Stimulated activated CD4-positive, alpha-beta T cell treated with anti-CD3 and anti-CD28 coated beads, Interleukin-1b, Interleukin-23, amount 100 ng/mL, for 24 hours (primary cell): ENCODE measurements at places on chromosomes 13 and 19.

- DNase-seq, result no peak
Observed at GRCh38 chr19:5850189-5850588, 1.1 kb downstream of the FUT3 start.

- peak; percentile 77 for DNase-seq
Observed at GRCh38 chr19:14006766-14007562, 844 bp upstream of the RFX1 start.

DNA sequence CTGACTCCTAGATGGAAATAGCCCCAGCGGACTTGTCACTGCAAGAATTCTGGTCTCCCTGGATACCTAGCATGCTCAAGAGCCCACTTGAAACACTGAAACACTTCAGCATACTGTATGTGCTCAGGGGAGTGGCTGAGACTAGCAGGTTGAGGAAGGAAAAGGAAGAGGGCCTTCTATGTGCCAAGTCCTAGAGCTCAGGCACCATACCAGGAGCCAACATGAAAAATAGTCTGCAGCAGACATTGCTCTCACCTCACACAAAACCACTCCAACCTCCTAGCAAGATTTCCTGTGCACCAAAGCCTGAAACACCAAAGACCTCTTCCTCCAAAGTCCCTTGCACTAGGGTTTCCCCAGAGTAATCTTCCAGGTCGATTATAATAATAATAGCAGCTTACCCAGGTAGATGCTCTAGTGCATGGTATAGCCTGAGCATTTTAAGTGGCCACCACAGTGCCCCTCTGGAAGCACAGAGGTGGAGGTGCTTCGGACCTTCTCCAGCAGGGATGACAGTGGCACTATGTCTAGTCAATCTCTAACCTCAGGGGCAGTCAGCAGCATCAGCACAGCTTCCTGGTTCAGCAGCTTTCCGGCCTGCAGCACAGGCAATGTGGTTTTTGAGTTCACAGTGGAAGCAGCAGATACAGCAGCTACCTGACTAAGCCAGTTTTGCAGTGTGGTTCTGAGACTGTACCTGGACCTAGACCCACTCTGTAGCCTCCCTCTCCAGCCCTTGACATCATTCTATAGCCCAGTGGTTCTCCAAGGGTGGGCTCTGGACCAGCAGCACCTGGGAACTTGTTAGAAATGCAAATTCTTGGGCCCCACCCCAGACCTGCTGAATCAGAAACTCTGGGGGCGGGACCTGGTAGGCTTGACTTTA is 45.6 kb upstream of the UBE2L5 start:
- no peak for DNase-seq

GRCh38 chr19:944663-945241 is 18.9 kb downstream of the ARID3A start:
- no peak for DNase-seq

DNA sequence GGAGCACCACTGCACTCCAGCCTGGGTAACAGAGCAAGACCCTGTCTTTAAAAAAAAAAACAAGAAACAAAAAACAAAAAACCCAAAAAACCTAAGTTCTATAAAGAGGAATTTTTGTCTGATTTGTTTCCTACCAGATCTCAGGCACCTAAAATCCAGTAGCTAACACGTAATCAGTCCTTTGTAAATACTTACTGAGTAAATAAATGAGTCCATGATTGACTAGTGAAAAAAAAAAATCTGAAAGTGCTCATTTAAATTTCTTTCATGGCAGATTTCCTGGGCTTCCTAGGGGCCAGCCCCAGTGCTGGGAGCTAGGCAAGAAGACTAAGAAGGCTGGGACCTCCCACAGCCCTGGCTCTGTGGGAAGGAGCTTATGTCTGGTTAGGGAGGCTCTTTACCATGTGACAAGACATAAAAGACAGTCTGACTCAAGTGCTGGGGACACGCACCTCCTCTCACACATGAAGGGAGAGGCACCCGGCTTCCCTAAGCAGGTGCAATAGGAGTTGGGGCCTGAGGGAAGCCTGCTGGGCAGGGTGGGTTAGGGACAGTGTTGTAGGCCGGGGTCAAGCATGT is 22.5 kb downstream of the LIG1 start:
- DNase-seq, result no peak

DNA sequence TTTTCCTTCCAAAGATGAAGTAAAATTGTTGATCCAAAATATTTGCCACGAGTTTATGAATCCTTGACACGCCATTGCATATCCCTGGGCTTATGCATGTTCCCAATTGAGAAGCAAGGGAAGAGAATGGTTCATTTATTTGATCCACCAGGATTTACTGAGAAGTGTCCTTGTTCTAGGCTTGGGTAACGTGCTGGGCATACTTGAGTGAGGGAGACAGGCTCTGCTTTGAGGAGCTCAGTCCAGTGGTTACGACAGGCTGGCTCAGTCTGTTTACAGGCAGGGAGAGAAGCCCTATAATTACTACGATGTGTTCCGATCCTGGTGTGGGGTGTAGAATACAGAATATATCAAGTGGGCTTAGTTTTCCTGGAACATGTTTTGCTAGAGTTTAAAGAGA is 6.3 kb upstream of the PNMA8C start:
- DNase-seq, result no peak

DNA sequence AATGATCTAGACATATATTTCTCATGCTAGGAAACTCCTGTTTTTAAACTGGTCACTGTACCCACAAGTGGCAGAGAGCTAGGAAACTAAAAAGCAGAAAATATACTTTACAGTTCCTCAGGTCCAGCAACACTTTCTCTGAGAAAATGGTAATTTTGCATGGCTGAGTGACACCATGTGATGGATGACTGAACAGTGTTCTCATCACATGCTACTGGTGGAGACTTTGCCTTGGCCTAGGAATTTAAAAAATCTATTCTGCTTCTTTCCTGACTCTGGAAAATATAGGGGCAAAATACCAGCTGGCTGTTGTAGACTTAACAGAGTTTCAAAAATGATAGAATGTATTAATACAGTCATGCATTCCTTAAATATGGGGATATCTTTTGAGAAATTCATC is 50.0 kb downstream of the LATS2 start:
- no peak for DNase-seq

DNA sequence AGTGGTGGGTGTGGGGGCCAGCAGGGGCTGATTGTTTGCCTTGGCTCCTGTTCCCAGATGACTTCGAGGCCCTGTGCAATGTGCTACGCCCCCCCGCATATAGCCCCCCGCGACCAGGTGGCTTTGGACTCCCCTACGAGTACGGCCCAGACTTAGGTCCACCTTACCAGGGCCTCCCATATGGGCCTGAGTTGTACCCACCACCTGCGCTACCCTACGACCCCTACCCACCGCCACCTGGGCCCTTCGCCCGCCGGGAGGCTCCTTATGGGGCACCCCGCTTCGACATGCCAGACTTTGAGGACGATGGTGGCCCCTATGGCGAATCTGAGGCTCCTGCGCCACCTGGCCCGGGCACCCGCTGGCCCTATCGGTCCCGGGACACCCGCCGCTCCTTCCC is 25.7 kb downstream of the LTBP4 start:
- no peak for DNase-seq

DNA sequence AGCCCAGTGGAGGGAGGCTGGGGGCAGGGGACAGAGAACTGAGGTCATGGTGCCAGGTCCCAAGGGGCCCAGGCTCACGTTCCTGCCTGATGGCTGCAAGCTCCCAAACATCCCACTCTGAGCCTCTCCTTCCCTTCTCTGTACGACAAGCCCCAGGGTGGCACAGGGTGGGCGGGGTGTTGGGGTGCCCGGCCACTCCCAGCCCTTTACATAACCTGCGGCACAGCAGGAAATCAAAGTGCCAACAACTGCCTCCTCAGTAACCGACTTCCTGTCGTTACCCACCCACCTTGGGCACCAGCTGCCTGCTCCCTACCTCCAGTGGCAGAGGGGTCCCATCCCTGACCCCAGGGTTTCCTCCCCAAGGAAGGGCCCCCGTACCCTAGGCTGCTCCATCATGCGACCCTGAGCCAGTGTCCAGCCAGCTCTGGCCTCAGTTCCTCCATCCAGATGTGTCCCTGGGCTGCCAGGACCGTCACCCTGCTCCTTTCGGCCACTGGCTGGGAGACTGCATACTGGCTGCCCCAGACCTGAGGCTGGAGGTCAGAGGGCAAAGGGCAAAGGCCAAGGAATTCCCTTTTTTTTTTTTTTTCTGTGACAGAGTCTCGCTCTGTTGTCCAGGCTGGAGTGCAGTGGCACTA is 27.7 kb upstream of the NFIC start:
- no peak for DNase-seq

- no peak for DNase-seq
Observed at GRCh38 chr19:58328999-58329398, 2.2 kb downstream of the ZSCAN22 start.

DNA sequence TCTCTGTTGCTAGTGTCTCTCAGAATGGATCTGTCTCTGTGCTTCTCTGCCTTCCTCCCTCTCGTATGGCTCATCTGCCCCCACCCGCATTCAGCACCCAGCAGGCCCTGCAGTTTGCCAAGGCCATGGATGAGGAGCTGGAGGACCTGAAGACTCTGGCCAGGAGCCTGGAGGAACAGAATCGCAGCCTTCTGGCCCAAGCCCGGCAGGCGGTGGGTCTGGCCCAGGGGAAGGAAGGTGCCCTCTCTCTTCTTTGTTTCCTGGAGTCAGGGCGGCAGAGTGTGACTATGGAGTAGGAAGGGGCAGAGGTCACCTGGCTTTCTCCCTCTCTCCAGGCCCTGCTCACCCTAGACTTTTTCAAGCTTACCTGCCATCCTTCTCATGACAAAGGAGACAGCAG is 10.9 kb downstream of the KASH5 start:
- no peak for DNase-seq

GRCh38 chr19:29308977-29309590 is 96.1 kb upstream of the UQCRFS1 start:
- DNase-seq, result no peak

GRCh38 chr19:56117376-56117884 is 3.7 kb downstream of the ZNF787 start:
- DNase-seq, result no peak

DNA sequence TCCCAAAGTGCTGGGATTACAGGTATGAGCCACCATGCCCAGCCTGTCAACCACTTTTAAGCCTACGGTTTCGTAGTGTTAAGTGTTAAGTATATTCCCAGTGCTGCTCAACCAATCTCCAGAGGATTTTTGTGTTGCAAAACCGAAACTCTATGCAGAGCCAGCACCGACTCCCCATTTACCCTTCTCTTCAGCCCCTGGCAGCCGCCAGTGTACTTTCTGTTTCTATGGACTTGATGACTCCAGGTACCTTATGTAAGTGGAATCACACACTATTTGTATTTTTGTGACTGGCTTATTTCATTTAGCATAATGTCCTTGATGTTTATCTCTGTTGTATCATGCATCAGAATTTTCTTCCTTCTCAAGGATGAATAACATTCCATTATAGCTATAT is 1.1 kb downstream of the SULT2A1 start:
- DNase-seq, result no peak

- DNase-seq, result no peak
Observed at GRCh38 chr13:24822640-24823039, 58.7 kb downstream of the RNF17 start.

GRCh38 chr13:21957833-21958232 is 287.0 kb downstream of the FGF9 start:
- no peak for DNase-seq

- no peak for DNase-seq
Observed at GRCh38 chr13:108102771-108103170, 112.6 kb downstream of the LIG4 start.

- no peak for DNase-seq
Observed at GRCh38 chr13:25901460-25902376, 150.1 kb downstream of the SHISA2 start.

DNA sequence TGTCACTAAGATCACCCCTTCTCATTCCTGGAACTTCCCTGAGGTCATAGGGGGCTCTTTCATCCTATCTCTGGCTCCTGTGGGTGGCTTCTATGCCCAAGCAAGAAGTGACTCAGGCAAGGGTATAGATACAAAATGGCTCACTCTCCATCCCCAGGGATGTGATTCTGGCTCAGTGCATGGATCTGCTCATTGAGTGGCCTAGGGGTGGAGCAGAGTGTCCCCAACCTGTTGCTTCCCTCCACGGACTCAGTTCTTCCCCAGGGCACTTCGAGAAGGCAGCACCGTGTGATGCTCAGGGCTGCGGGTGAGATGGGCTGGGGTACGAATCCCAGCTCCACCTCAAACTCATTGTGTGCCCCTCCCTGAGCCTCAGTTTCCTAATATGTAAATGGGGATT is 136.4 kb downstream of the PTPRS start:
- DNase-seq, result no peak

DNA sequence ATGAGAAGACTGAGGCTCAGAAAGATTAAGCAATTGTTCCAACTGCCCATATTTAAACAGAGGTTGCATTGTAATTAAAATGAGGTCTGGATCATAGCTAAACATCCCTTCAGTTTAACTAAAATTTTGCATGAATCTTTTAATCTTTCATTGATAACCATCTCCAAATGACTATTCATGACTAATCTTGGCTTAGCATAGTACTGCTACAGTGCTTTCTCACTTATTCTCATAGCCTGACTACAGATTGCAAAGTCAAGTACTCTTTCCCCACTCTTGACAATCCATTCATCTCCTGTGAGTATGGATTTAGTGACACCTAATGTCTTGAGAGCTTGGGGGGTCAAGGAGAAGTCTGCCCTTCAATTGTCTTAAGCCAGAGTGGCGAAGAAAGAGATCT is 258.4 kb downstream of the RFC3 start:
- no peak for DNase-seq

- DNase-seq, result no peak
Observed at GRCh38 chr13:50309318-50309717, 294.1 kb downstream of the KCNRG start.

- DNase-seq, result no peak
Observed at GRCh38 chr19:4521888-4522242, 3.6 kb upstream of the PLIN4 start.

DNA sequence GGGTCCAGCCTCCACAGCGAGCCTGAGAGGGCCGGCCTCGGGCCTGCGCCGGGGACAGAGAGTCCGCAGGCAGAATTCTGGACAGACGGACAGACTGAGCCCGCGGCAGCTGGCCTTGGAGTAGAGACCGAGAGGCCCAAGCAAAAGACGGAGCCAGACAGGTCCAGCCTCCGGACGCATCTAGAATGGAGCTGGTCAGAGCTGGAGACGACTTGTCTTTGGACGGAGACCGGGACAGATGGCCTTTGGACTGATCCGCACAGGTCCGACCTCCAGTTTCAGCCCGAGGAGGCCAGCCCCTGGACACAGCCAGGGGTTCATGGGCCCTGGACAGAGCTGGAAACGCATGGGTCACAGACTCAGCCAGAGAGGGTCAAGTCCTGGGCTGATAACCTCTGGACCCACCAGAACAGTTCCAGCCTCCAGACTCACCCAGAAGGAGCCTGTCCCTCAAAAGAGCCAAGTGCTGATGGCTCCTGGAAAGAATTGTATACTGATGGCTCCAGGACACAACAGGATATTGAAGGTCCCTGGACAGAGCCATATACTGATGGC is 490 bp downstream of the ITPKC start:
- no peak for DNase-seq
